ENCODE measurements at places on chromosomes 7 and 10.

DNA sequence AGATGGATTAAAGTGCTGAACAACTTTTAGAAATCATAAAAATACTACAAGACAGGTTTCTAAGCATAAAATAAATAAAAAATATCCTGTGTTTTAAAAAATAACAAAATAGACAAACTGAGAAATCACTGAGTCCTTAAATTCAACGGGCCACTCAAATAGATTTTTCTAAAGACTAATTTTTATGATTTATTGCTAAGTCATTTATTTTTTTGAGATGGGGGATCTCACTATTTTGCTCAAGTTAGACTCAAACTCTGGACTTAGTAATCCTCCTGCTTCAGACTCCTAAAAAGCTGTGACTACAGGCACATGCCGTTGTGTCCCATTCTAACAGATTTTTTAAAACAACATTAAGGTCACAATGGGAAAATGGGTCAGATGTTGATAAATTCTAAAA is 121.0 kb upstream of the THSD7A start:
- no peak overlapping the region for H3K4me3 ChIP-seq
- no peak for DNase-seq
- no peak overlapping the region for H3K27ac ChIP-seq

DNA sequence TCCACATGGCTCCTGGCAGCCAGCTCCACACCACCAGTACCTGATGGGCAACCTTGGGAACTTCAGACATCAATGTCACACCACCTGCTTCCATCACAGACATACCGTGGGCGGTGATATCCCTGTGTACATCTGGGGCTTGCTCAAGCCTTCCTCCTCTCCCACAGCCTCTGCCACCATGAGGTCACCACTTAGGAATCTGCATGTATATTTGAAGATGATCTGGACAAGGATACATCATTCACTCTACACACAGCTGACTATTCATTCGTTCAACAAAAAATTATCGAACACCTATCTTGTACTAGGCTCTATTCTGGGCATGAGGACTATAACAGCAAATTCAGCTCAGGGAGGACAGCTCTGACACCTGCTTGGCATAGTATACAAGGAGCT is 6.8 kb downstream of the DLG5 start:
- peaks cover 37% of the 10 kb centered on the region for H3K27me3 ChIP-seq
- no peaks in the 10 kb centered on the region for H3K36me3 ChIP-seq
- no peak for DNase-seq
- H3K27ac ChIP-seq, result no peak overlapping the region
- no peak overlapping the region for H3K4me3 ChIP-seq

DNA sequence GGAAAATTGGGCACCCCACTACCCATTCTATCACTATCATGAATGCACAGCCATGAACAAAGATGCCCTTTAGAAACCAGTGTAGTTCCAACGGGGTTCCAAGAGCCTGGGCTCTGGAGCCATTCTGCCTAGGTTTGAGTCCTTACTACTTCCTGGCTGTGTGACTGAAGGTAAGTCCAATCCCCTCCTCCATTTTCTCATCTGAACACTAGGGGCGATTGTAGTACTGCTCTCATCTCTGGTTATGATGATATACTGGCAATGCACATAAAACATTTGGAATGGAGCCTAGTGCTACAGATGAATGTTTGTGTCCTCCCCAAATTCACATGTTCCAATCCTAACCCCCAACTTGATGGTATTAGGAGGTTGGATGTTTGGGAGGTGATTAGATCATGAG is 28.1 kb upstream of the CDH23 start:
- no peak overlapping the region for H3K27ac ChIP-seq
- H3K36me3 ChIP-seq, result peaks cover 10% of the 10 kb centered on the region
- no peaks in the 10 kb centered on the region for H3K27me3 ChIP-seq
- no peak overlapping the region for H3K4me3 ChIP-seq

- H3K36me3 ChIP-seq, result no peaks in the 10 kb centered on the region
- H3K27me3 ChIP-seq, result peaks cover 59% of the 10 kb centered on the region
- no peak for DNase-seq
- H3K4me3 ChIP-seq, result no peak overlapping the region
- peak overlapping the region; percentile 44 for H3K27ac ChIP-seq
- H3K4me1 ChIP-seq, result peaks cover 17% of the 10 kb centered on the region
Measured at GRCh38 chr10:132163278-132163765, 23.4 kb upstream of the DPYSL4 start.

- H3K27ac ChIP-seq, result no peak overlapping the region
- H3K4me1 ChIP-seq, result no peaks in the 10 kb centered on the region
- H3K4me3 ChIP-seq, result no peak overlapping the region
- DNase-seq, result no peak
- no peaks in the 10 kb centered on the region for H3K27me3 ChIP-seq
- no peaks in the 10 kb centered on the region for H3K36me3 ChIP-seq
Measured at GRCh38 chr7:34211018-34211417, 305.7 kb downstream of the BMPER start.

DNA sequence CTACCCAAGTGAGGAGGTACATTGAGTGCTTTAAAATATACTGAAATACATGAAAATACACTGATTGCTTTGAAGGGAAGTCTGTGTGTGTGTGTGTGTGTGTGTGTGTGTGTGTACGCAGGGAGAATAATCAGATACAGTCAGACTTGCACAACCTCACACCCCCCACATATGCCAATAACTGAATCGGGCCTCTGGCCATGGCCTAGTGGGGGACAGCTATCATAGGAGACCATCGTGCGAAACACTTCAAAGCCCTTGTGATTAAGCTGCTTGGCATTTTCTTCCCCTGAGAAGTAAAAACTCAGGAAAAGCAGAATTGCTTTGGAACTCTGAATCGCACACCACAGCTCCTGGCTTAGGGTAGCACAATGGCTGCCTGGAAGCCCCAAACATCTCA is 135.1 kb downstream of the C10orf105 start:
- peaks cover 14% of the 10 kb centered on the region for H3K27me3 ChIP-seq
- no peak overlapping the region for H3K4me3 ChIP-seq
- DNase-seq, result no peak
- no peak overlapping the region for H3K27ac ChIP-seq
- H3K36me3 ChIP-seq, result no peaks in the 10 kb centered on the region
- H3K4me1 ChIP-seq, result no peaks in the 10 kb centered on the region

DNA sequence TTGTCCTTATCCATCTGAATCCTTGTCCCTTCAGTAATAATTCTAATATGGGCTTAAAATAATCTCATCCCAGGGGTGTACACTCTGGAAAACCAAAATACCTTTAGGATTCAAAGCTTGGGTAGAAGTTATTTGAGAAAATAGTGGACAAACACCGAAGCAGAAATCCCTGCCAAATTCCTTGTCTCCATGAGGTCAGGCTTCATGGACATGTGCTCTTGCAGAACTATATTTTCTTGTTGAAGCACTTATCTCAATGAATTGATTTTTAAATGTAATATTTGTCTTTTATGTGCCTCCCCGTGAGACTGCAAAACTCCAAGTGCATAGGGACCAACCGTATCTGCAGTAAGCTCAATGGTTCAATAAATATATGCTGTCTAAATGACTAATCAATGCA is 1153.3 kb upstream of the AUTS2 start:
- no peak overlapping the region for H3K27ac ChIP-seq
- H3K4me1 ChIP-seq, result no peaks in the 10 kb centered on the region
- H3K27me3 ChIP-seq, result no peaks in the 10 kb centered on the region
- no peaks in the 10 kb centered on the region for H3K36me3 ChIP-seq
- DNase-seq, result no peak

- peaks cover 1% of the 10 kb centered on the region for H3K36me3 ChIP-seq
- H3K27me3 ChIP-seq, result peaks cover 42% of the 10 kb centered on the region
- peak overlapping the region; percentile 63 for H3K4me3 ChIP-seq
- H3K27ac ChIP-seq, result no peak overlapping the region
- no peak for DNase-seq
Measured at GRCh38 chr7:73668103-73668885, 663 bp downstream of the VPS37D start.

DNA sequence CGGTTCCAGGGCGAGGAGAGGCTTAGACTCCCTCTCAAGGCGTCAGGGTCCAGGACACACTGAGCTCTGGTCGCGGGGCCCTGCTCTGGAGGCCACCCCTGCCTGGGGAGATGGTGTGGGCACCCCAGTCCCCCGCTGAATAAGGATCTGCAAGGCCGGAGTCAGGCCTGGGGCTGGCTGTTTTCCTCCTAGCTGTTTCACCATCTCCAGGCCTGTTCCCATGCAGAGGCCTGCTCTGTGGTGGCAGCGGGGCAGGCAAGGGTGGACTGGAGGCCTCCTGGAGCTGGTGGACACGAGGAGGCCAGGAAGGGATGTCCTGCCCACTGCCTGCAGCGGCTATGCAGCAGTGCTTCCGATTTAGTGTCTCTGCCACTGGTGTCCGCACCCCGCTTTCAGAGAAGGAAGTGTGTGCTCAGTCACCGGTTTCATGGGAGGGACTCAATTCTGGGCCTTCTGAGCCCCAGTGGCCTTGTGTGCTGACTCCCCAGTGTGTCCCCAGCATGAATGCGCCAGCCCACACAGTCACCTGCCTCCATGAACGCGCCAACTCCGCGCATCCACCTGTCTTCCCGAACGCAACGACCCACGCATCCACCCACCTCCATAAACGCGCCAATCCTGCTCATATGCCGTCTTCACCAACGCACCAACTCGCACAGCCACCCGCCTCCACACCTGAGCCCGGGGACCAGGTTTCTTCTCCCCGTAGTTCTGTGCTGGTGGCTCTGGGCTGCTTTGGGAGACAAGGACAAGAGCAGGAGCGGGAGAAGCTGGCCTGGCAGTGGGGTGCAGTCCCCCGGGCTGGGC is 14.5 kb upstream of the GPR146 start:
- H3K4me3 ChIP-seq, result peak overlapping the region; percentile 76
- DNase-seq, result no peak
- H3K27me3 ChIP-seq, result no peaks in the 10 kb centered on the region

GRCh38 chr10:96321822-96322221 is 17.6 kb downstream of the DNTT start:
- H3K4me3 ChIP-seq, result no peak overlapping the region
- no peaks in the 10 kb centered on the region for H3K36me3 ChIP-seq
- H3K27me3 ChIP-seq, result no peaks in the 10 kb centered on the region
- no peaks in the 10 kb centered on the region for H3K4me1 ChIP-seq

DNA sequence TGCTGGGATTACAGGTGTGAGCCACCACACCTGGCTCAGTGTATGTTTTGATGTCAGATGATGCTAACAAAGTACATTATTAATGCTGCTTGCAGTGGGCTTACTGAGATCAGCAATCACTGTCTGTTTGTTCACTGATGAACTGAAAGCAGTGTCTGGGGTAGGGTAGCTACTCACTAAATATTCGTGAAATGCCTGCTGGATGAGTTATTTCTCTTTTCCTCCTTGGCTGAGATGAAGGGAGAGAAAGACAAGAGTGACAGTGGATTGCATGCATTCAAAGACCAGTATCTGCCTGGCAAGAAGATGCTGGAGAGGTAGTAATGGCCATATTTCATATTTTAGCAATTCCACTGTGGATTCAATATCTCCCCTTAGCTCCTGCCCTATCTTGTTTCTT is 32.3 kb downstream of the FAM107B start:
- no peak for DNase-seq
- peaks cover 11% of the 10 kb centered on the region for H3K36me3 ChIP-seq
- peak overlapping the region; percentile 50 for H3K4me3 ChIP-seq
- H3K27ac ChIP-seq, result peak overlapping the region; percentile 97
- peaks cover 59% of the 10 kb centered on the region for H3K4me1 ChIP-seq

DNA sequence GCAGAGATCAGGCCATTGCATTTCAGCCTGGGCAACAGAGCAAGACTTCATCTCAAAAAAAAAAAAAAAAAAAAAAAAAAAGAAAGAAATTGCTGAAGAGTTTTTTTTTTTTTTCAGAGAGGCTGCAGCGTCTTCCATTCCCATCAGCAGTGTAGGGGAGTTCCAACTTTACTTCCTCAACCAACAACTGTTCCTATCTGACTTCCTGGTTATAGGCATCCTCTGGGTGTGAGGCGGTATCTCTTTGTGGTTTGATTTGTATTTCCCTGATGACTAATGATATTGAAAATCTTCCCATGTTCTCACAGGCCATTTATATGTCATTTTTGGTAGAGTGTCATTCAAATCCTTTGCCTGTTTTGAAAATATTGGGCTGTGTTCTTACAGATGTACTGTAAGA is 40.2 kb downstream of the PRTFDC1 start:
- no peak overlapping the region for H3K4me3 ChIP-seq
- no peaks in the 10 kb centered on the region for H3K27me3 ChIP-seq
- H3K4me1 ChIP-seq, result peaks cover 5% of the 10 kb centered on the region
- DNase-seq, result no peak
- H3K27ac ChIP-seq, result no peak overlapping the region
- H3K36me3 ChIP-seq, result no peaks in the 10 kb centered on the region

GRCh38 chr7:157488966-157489365 is 152.2 kb downstream of the DNAJB6 start:
- peaks cover 20% of the 10 kb centered on the region for H3K27me3 ChIP-seq
- H3K36me3 ChIP-seq, result no peaks in the 10 kb centered on the region
- H3K4me1 ChIP-seq, result peaks cover 3% of the 10 kb centered on the region
- DNase-seq, result no peak
- no peak overlapping the region for H3K27ac ChIP-seq

- no peak for DNase-seq
- H3K27me3 ChIP-seq, result no peaks in the 10 kb centered on the region
- H3K4me1 ChIP-seq, result peaks cover 32% of the 10 kb centered on the region
Measured at GRCh38 chr7:151228024-151228866, 1.2 kb upstream of the ABCF2 start.

Measured in stimulated activated naive B cell treated with anti-CD40 and anti-IgM and Interleukin-4, amounts not matched to agents 10 μg/mL and 1 μg/mL and 100 μg/mL, for 72 hours (primary cell).